Left lobe of liver (tissue), 2 donors: ENCODE measurements at places on chromosomes 1 and 21.
A peak's percentile ranks its signal among the peaks of the same experiment; 100 is the strongest.

DNA sequence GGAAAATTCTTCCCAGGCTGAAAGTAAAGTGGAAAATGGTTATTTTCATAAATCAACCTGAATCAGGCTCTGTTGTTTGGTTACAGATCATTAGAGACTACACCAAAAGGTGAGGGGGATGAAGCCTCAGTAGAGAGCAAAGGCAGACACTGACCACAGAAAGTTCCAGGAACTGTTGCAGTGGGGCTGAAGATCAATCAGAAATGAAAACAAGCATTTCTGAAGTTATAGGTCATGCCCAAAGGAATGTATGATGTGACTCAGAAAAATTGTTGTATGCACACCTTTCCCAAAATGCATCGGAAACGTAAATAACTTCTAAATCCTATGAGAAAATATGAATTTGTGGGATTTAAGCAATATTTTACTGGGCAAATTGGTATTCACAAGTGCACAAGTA lies 63.3 kb downstream of the FYB2 start:
- DNase-seq: no peak

DNA sequence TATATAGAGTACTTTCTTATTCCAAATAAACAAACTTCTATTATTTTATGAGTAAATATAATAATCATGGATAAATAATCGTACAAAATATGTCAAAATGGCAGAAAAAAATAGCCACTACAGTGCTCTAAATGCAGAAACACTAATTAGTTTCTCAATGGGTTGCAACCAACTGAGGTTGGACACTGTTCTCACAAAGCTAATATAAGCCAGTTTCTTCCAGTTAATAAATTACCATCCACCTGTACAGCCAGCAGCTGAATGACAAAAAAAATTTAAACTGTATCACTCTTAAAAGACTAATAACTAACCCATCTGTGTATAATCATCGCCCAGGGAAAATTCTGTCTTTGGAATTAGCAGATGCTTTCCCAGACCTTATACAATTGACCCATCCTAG lies 36.9 kb downstream of the GDAP2 start:
- DNase-seq: no peak

DNA sequence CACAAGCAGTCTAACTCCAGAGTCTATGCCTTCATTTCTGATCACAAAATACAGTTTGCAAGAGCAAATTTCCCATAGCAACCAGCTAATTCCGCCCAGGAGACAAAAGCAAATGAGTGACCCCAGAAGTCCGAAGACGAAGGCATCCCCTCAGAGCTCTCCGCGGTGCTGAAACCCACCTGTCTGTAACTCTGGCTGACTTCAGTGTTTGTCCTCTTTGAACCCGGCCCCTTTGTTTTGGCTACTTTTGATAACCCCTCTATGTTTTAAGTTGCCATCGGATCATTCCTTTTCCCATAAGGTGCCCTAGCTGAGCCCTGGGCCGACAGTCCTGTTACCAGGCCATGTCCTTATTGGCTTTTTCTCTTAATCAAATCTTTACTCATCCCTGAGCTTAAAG lies 515.8 kb downstream of the PTPRU start:
- DNase-seq: no peak

DNA sequence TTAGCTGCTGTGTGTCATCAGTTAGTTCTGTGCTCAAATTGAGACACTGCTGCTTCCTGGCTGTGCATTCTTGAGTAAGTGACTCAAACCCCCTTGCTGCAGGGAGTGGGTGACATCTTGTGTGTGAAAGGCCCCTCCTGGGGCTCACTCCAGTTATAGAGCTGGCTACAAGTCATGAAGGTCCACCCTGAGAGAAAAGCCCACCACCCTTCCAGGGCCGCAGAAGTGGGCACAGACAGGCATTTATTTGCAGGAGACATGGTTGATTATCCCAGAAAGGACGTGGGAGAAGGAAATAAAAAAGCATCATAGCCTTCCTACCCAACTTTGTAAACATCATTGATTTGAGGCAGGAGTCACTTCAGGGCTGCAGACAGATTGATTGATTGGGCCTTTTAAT lies 550.6 kb downstream of the MATN1 start:
- DNase-seq: no peak

DNA sequence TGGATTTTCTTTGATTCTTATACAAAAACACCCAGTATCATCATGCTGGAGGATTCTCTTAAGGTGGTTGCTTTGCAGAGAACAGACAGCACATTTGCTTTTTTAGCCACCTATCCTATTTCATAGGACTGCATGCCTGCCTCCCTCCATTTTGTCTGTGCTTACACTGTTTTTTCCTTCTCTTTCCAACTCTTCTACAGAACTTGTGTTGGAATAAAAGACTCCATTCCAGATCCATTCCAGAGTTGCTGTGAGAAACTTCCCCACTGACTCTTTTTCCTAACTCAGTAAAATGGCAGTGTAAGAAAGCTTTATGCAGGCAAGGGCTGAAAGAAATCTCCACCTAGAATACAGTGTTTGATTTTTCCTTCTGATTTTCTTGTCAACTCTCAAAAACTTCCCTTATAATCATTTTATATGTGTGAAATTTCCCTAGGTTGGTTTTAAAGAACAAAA lies 5.2 kb upstream of the ARID1A start:
- no peak for DNase-seq

GRCh38 chr21:22575165-22575584 lies 1577.0 kb downstream of the NCAM2 start:
- no peak for DNase-seq

- DNase-seq: no peak
These were observed 83.1 kb upstream of the DAB1 start for GRCh38 chr1:57506941-57507340.

GRCh38 chr1:218031901-218032300 lies 253.2 kb upstream of the RRP15 start:
- DNase-seq: no peak

DNA sequence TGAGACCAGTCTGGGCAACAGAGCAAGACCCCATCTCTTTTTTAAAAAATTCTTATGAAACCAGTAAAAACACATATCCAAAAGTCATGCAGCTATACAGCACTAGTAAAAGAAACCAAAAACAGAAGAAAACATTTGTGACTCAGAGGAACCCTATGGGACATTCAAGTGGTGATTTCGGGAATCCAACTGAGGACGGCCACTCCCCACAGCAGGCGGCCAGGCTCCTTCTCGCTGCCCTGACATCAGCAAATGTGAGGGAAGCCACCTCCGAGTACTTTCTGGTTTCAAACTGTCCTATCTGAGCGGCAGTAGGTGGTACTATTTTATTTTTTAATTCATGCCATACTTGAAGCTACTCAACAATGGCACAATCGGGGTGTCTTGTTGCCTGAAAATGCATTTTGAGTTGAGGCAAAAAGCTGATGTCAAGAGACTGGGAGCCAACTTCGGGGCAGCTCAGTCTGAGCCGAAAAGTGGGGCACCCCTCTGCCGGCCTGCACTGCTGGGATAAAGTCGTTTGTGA lies 3.3 kb downstream of the SUMO3 start:
- DNase-seq: no peak

- DNase-seq: no peak
These were observed 10.3 kb downstream of the ITGB2 start for GRCh38 chr21:44910229-44911067.

GRCh38 chr1:154418062-154418921 lies 13.1 kb downstream of the IL6R start:
- DNase-seq: peak; percentile 97

DNA sequence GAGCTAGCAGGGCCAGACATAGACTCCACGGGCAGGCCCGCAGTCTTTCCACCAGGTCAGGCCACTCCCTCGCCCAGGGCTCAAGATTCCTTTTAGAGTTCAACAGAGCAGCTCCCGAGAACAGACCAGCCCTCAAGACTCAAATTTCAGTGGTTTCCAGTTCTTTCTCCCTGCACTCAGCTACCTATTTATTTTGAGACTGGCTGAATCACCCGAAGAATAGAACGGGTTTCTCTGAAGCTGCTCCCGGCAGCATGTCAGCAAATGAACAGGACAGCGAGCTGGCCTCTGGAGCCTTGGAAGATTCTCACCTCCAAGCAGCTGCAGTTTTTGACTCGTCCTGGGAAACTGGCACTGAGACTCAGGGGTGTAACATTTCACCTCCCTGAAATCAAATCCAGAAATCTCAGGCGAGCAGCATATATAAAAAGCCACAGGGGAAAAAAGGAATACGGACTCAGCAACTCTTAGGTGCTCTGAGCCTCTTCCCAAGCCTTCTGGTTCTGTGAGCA lies 177.9 kb downstream of the CLIC6 start:
- peak; percentile 15 for DNase-seq

DNA sequence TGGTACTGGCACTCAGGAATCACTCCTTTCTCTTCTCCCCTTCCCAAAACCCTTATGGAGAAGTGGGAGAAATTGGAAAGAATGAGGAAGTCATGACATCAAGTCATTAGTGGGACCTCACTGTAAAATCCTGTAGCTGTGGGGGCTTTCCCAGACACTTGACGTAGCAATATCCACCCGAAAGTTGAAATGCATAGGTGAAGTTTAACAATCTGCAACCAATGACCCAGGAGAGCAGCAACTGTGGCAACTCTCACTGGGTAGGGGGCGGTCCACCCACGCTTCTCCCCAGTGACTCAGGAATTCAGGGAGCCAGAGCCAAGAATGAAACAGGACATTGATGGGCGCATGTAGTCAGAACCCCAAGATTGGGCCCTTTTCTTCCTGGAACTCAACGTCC lies 27.0 kb downstream of the ABCA4 start:
- no peak for DNase-seq
